Cardiac muscle cell (in vitro differentiated cells and primary cell): ENCODE measurements at places on chromosomes 7 and 10. TPM values are rescaled to one million over a fixed set of nuclear protein-coding genes. Genes with fewer than 3 reads are reported as not detected.

DNA sequence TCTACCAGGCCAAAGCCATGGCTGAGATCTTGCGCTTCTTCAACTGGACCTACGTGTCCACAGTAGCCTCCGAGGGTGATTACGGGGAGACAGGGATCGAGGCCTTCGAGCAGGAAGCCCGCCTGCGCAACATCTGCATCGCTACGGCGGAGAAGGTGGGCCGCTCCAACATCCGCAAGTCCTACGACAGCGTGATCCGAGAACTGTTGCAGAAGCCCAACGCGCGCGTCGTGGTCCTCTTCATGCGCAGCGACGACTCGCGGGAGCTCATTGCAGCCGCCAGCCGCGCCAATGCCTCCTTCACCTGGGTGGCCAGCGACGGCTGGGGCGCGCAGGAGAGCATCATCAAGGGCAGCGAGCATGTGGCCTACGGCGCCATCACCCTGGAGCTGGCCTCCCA lies 142.7 kb downstream of the GRM3 start:
- no peak for DNase-seq

- peak; percentile 57 for DNase-seq
These were observed 80.1 kb downstream of the ANKIB1 start for GRCh38 chr7:92325858-92326257.

DNA sequence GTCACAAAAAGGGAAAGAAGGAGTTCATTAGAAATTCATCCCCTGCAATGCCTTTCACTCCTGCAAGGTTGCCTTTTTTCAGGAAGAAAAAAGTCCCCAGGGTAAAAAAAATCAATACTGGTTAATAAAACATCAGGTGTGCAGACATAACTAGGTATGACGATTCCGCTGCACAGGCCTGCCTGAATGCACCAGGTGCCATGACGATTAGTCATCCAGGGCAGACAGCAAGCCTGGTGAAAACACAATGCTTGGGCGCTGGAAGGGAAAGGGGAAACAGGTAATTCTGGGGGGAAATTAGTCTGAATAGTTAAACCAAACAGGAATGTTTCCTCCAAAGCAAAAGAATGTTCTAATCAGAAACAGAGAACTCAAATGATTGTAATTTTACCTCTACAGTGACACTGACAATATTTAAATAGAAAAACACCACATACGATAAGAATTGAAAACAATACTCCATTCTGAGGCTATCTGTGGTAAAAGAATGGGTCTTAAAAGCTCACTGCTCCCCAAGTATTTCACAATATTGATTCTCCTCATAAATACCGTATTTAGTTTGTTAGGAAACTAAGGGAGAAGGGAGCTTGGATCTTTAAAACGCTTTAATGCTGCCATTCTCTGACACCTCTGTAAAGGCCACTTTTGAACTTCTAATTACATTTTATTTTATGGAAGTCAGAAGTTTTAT lies 45.2 kb downstream of the VPS41 start:
- DNase-seq = no peak

- no peak for DNase-seq
These were observed 120.4 kb downstream of the EMX2 start for GRCh38 chr10:117662751-117663540.

Gene C1GALT1
- total RNA-seq = 21.9 and 43.3 TPM in 2 replicates

- no peak for DNase-seq
These were observed 82.2 kb upstream of the SCIN start for GRCh38 chr7:12488341-12488740.

Gene IGF2BP3
- 44.9 and 59.3 TPM in 2 replicates for total RNA-seq

DNA sequence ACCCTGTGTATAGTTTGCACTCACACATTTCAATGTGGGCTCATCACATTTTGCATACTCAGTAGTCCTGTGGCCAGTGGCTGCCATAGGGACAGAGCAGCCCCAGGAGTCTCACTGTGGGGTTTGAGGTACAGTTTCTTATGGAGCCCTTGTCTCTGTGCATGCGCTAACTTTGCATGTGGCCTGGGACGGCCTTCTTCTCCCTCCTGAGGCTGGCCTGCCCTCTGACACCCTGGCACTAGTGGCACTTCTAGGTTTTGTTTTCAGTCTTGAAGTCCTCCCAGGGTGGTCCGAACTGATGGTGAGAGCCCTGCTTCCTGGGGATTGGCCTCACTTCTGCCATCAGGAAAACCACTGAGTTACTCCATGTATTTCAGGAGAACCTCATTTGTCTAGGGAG lies 21.2 kb downstream of the NACAD start:
- no peak for DNase-seq
